Stimulated activated CD8-positive, alpha-beta memory T cell treated with anti-CD3 and anti-CD28 coated beads, Interleukin-4, amount 100 ng/mL, for 1 hour (primary cell): ENCODE measurements at places on chromosomes 2 and 18.

DNA sequence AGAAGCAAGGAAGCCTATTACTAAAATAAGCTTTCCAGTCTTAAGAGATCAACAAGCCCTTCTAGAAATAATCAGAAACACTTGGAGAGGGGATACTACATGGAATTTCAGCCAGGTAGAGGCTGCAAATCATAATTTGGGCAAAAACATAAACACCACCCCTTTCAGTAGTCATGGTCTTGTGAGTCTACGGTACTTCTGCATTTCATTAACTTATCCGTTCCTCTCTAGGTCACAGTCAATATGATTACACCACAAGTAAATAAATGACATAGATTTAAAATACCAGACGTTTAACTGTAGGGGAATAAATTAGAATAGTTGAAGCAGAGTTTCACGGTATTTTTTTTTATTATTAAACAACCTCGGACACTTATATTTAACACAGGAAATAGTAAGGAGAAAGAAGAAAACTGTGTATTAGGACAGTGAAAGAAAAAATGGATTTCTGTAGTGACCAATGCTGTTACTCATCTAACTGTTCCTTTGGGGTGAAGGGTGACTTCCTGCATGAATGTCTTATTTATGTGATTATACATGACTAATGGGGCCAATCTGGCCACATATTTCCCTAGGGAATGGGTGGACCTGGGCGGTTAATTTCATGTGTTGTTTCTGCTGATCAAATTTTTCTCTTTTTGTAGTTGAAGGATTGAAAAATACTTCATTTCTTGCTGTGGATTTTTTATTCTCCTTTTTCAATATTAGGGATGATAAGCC, 456.6 kb upstream of the UBE2E3 start:
- no peak for DNase-seq

DNA sequence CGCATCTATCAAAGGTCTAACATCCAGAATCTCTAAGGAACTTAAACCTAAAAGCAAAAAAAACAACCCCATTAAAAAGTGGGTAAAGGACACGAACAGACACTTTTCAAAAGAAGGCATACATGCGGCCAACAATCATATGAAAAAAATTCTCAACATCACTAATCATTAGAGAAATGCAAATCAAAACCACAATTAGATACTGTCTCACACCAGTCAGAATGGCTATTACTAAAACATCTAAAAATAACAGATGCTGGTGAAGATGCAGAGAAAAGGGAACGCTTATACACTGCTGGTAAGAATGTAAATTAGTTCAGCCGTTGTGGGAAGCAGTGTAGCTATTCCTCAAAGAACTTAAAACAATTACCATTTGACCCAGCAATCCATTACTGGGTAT, 38.0 kb downstream of the PPP3R1 start:
- no peak for DNase-seq

- DNase-seq, result no peak
These were observed 407.1 kb downstream of the SPAG16 start for GRCh38 chr2:213691351-213691750.

DNA sequence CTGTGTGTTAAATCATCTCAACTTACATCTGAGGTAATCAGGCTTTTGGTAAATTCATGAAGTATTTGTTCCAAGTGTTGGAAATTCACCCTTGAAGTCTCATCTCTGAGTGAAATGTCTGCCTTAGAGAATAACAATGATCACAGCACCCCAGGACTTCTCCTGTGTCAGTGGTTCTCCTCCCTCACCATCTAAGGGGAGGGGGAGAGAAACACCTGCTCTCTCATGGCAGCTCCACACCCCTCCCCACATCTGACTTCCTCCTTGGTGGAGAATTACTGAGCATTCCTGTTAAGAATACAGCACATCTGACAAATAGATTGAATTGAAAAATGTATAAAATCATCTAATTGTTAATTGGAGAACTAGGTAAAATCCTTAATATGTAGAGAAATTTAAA, 532.1 kb downstream of the RNF144A start:
- no peak for DNase-seq

GRCh38 chr18:79766308-79766707, 31.4 kb upstream of the KCNG2 start:
- DNase-seq, result no peak

DNA sequence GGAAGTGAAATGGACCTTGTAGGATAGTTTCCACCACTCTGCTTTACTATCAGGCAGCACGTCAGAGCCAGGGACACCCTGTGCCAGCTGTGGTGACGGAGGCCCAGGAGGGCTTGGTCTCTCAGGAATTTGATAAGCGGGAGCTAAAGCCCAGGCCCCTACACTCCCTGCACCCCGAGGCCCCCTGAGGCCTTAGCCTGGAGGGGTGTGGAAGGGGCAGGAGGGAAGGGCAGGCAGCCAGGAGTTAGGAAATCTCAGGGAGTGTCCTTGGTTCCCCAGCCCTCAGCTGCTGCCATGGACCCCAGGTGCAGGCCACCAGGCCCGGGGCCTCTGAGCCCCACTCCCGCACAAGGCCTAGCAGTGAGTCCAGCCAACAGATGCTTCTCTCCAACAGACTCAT, 38.2 kb downstream of the PDIA6 start:
- no peak for DNase-seq
